ENCODE measurements at places on chromosomes 12 and 14. TPM values are rescaled to one million over a fixed set of nuclear protein-coding genes. Genes with fewer than 3 reads are reported as not detected.

The APOLD1 gene
- total RNA-seq: 7.6 TPM

The CBLN3 gene
- 2.8 TPM for total RNA-seq

The NKX2-8 gene
- not detected for total RNA-seq

The MAP1LC3B2 gene
- total RNA-seq: 0.53 TPM

The IGF1 gene
- not detected for total RNA-seq

The GIT2 gene
- total RNA-seq: 26.9 TPM

The IL26 gene
- total RNA-seq: not detected

The GLI1 gene
- total RNA-seq: 1.4 TPM

The HECTD4 gene
- total RNA-seq: 6.1 TPM

The MYG1 gene
- 127 TPM for total RNA-seq

The SIX1 gene
- under 0.01 TPM for total RNA-seq

The YARS2 gene
- 42.7 TPM for total RNA-seq
